ENCODE measurements at places on chromosomes 5 and 9. TPM values are rescaled to one million over a fixed set of nuclear protein-coding genes. Genes with fewer than 3 reads are reported as not detected.

Gene LECT2
- total RNA-seq, result not detected

Gene ADAMTS6
- total RNA-seq, result 68.6 TPM

Gene GDNF
- 0.39 TPM for total RNA-seq

Gene SDHA
- 107 TPM for total RNA-seq

Gene EXOC3
- total RNA-seq, result 31.6 TPM

Gene ZNF354C
- 6.6 TPM for total RNA-seq

Gene PRLR
- total RNA-seq, result 0.20 TPM

Gene RHOBTB3
- total RNA-seq, result 71.9 TPM

Gene CRB2
- not detected for total RNA-seq

Gene NDOR1
- 8.4 TPM for total RNA-seq

Gene PCDHGB7
- 5.9 TPM for total RNA-seq

Gene TYRP1
- 0.73 TPM for total RNA-seq

Gene BTNL8
- total RNA-seq, result not detected

Gene SLC6A7
- not detected for total RNA-seq

Gene CD72
- 4.4 TPM for total RNA-seq

Gene TUBB4B
- 230 TPM for total RNA-seq

Gene SH3RF2
- 0.20 TPM for total RNA-seq

Gene NAA35
- 18.7 TPM for total RNA-seq

Gene GDF9
- 0.20 TPM for total RNA-seq

Gene GABRA1
- total RNA-seq, result not detected

Gene SLC6A19
- not detected for total RNA-seq

Gene F2RL2
- total RNA-seq, result 0.78 TPM

Gene LCN1
- not detected for total RNA-seq

Gene ORM2
- not detected for total RNA-seq

Gene BTNL3
- not detected for total RNA-seq

Gene SOX30
- total RNA-seq, result not detected

Gene CXXC5
- 111 TPM for total RNA-seq

Gene PCDHA12
- not detected for total RNA-seq

Gene IFNB1
- total RNA-seq, result not detected

Gene DMRT3
- total RNA-seq, result not detected

Gene TAF1L
- total RNA-seq, result not detected

Gene SHC3
- 2.6 TPM for total RNA-seq

Gene PCDHB11
- total RNA-seq, result 0.37 TPM

Gene PCDHA9
- under 0.01 TPM for total RNA-seq

Gene SHISAL2B
- total RNA-seq, result not detected

Gene PCDHB6
- under 0.01 TPM for total RNA-seq

Gene COQ4
- 43.0 TPM for total RNA-seq

Gene SLC30A5
- total RNA-seq, result 66.1 TPM

Gene P4HA2
- total RNA-seq, result 69.0 TPM

Gene IFNK
- not detected for total RNA-seq

Gene NANS
- total RNA-seq, result 83.0 TPM

Gene PCDHA1
- not detected for total RNA-seq

Gene SPATA31A3
- total RNA-seq, result not detected

Gene ACSL6
- not detected for total RNA-seq

Gene SPINK13
- not detected for total RNA-seq

Gene CAMK2A
- 0.73 TPM for total RNA-seq

Gene F2R
- total RNA-seq, result 63.9 TPM

Gene DNAI1
- 0.20 TPM for total RNA-seq

Gene PLPP6
- total RNA-seq, result 6.2 TPM

Gene ZDHHC11B
- total RNA-seq, result not detected

Data from subcutaneous preadipocyte (primary cell).